ENCODE measurements at places on chromosomes 4 and X.
A peak's percentile ranks its signal among the peaks of the same experiment; 100 is the strongest.

DNA sequence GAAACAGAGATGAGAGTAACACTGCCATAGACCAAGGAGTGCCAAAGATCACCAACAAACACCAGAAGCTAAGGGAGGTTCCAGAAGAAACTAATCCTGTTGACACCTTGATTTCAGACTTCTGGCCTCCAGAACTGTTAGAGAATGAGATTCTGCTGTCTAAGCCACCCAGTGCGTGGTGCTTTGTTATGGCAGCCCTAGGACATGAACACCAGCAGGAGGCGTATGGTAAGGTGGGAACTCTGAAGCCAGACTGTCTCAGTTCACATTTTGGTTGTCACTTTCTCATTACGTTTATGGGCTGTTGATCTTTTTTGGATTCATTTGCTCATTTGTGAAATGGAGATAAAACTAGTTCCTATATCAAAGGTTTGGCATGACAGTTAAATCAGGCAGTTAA is 142.9 kb downstream of the DCHS2 start:
- DNase-seq, result no peak

DNA sequence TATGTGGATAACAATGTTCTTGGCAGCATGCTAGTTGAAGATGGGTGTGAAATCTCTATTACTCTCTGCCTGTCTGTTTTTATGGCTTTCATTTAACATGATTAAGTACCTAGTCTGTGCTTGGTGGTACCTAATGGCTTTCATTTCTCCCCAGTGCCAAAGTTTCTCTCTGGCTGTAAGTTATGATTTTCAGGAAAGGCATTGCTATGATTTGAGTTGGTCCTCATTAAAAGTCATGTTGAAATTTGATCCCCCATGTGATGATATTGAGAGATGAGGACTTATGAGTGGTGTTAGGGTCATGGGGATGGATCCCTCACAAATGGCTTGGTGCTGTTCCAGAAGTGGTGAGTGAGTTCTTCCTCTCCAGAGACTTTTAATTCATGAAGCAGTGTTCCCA is 162.4 kb upstream of the IL15 start:
- DNase-seq, result no peak

GRCh38 chr4:184817494-184818215 is 8.1 kb downstream of the ACSL1 start:
- DNase-seq, result no peak

DNA sequence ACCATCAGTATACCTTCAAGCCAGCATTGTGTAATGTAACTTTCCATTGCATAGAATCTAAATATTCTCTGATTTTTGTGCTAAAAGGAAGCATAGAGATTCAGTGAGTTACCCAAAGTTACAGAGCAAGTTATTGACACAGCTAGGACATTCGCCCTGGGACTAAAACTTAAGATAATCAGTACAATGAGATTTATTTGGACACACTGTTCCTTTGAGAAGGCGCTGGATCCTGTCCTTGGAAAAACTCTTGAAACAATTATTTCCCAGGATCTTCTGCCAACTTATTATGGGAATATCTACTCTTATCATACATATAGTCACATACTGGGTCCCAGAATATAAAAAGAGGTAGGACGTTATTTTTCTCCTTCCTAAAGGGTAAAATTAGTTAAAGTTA is 392.0 kb downstream of the UBE2NL start:
- no peak for DNase-seq

DNA sequence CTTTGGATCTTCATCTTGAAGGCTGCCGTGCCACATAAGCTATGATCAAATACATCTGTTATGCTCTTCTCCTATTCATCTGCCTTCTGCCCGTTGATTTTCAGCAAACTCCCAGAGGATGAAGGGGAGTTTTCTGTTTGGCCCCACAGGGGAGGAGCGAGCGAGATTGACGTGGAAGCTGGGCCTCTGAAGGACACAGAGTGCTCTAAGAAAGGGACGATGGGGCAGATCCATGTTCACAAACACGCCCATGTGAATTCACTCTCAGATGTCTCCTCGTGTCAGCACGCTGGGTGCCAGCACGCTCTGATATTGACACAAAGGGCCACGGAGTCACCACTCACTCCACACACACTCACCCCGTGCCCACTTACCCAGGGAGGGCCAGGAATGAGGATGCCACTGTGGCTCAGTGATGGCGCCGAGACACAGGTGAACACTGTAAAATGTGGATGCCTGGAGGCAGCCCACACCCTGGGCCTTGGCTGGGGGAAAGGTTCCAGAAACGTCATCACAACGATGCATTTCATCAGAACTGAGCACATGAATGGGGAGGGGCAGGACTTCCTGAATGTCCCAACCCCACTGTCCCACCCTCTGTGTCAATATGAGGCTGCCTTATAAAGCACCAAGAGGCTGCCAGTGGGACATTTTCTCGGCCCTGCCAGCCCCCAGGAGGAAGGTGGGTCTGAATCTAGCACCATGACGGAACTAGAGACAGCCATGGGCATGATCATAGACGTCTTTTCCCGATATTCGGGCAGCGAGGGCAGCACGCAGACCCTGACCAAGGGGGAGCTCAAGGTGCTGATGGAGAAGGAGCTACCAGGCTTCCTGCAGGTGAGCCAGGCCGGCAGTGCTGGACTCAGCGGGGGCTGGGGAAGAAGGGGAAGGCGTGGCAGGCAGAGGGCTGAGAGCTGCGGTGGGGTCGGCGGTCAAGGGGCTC is at the start of gene S100P:
Gene S100P, plus strand, starts transcription at position 648 of the 946 bp plus-strand sequence. Its CDS starts 55 bp downstream, at position 703.
- no peak for DNase-seq

DNA sequence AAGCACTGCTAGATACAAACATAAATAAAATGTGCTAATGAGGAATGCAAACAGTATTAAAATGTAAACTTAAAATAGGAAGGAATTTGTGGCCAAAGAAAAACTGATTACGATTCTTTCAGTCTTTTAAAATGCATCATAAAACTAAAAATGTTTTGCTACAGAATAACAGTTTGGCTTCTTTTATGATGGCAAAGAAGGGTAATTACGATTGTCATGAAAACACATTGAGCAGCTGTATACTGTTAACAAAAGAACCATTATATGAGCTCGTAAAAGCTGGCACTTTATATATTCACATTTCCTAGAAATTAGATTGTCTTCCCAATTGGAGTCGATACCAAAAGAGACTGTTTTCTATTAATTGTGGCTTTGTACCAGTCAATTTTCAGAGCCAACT is 290.4 kb downstream of the NR3C2 start:
- no peak for DNase-seq

GRCh38 chrX:146934256-146934655 is 119.7 kb upstream of the CXorf51A start:
- no peak for DNase-seq

DNA sequence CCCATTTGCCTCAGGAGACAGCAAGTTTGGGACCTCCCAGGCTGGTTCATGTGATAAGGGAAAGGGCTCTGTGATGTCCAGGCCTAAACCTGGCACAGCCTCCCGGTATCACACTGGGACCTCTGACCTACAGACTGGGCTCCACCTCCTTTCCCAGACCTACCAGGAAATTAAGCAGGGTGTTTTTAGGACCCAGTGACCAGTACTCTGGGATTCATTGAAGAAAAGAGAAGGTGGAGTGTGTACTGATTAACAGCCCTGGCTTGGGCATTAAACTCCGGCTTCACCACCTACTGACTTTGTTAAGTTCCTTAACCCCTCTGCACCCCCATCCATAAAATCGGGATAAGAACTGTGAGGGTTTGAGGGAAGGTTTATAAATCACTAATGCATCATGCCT is 28.6 kb downstream of the ASB9 start:
- no peak for DNase-seq

- no peak for DNase-seq
Measured at GRCh38 chr4:151218343-151218742, 58.6 kb upstream of the PRSS48 start.

- DNase-seq, result no peak
Measured at GRCh38 chr4:174204164-174204831, 79.2 kb downstream of the FBXO8 start.

- DNase-seq, result no peak
Measured at GRCh38 chr4:27178061-27178460, 317.4 kb downstream of the STIM2 start.

- DNase-seq, result no peak
Measured at GRCh38 chr4:158762553-158762952, 6.3 kb upstream of the FNIP2 start.

- no peak for DNase-seq
Measured at GRCh38 chrX:56029188-56029587, 203.0 kb upstream of the KLF8 start.

DNA sequence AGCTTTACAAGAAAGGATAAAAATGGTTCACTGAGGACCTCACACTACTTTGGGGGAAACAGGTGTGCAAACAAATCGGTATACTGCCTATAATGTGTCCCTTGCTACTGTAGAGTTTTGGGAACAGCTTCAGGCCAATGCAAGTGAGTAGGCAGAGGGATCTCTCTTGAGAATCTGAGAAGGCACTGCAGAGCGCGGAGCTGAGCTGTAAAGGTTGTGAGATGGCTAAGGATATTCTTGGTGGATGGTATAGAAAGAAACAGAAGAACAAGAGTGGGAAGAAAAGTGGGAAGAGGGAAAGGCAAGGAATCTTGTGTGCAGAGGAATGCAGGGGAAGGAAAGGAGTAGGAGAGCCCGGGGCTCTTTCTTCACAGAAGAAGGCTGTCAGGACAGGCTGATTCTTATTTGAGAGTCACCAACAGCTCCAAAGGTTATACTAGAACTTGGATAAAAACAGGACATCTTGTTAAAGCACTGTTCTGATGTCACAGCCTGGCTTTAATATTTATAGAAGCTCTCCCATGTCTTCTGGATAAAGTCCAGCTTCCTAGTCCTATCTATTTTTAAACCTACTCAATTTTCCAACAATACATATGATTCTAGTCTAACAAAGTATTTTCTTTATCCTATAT is 985.6 kb upstream of the HS3ST1 start:
- no peak for DNase-seq

DNA sequence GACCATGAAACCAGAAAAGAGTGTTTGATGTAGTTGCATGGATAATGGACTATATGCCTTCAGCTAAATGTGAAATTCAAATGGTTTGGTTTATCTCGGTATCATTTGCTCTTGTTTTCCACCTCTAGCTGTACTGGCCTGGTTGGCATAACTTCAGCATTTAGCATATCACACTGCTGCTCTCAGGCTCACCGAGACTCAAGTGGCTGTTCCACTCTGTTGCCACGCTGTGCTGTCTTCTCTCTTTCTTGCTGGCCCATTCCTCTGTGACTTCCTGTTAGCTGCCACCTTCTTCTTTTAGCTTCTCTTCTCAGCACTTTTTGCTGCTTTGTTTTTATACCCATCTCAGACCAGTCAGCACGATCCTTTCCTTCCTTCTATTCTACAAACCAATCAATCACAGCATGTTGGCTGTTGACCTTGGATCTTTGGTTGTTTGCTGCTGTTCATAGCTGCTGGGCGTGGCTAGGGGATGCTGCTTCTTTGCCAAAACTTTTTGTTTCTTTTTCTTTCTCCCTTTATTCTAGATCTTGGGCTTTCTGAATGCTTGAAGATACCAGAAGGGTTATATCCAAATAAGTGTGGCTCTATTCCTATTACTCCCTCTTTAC is 24.0 kb downstream of the INTS6L start:
- no peak for DNase-seq

DNA sequence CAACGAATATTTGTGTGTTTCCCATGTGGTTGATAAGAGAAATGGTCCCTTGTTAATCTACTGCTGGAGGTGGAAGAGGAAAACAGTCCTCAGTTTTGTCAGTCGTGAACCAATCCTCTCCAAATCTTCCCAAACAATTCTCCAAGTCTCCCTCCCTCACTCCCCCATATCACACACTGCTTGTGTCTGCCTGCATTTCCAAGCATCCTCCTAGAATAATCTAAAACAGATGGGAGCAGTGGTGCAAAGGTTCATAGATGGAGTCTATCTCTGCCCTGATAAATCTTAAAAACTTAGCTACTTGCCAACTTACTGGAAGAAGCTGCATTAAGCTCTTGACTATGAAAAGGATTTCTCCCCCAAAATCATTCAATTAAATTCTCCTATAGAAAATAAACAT is 43.7 kb upstream of the SH3KBP1 start:
- no peak for DNase-seq

- DNase-seq, result no peak
Measured at GRCh38 chr4:99893839-99894160, 427 bp downstream of the LAMTOR3 start.

- no peak for DNase-seq
Measured at GRCh38 chr4:10305816-10306215, 151.4 kb downstream of the ZNF518B start.

DNA sequence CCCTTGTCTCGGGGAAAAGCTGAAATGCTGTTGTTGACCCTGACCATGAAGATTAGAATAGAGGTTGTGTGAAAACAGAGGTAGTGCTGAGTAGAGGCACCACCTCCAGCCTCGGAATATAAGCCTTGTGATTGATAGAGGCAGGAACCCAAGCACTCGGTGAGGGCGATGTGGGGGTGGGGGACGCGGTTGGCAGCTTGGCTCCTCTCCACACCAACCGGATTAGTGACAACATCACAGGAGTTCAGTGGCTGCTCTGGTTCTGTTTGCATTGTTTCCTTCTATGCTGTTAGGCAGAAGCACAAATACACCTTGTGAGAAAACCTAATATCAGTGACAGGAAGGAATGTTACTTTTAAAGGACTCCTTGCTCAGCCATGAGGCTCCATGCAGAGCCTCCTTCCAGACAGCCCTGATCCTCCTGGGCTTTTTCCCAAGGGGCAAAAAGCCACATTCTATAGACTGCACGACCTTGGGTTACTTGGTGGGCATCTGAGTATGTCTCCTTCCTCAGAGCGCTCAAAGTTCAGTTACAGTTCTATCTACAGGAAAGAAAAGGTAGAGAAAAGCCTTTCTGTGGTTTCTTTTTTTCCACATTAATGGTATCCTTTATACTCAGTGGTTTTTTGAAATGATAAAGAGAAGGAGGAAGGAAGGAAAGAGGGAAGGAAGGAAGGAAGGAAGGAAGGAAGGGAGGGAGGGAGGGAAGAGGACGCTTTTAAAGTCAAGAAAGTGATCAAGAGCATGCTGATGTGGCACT is 150.4 kb upstream of the NOCT start:
- no peak for DNase-seq

GRCh38 chrX:2538031-2538757 is 37.4 kb upstream of the DHRSX start:
- no peak for DNase-seq

GRCh38 chr4:94649381-94650133 is 108.2 kb upstream of the BMPR1B start:
- DNase-seq, result no peak

- DNase-seq, result no peak
Measured at GRCh38 chr4:54626113-54626512, 31.6 kb upstream of the KIT start.

GRCh38 chrX:17247144-17247543 is 127.9 kb upstream of the NHS start:
- no peak for DNase-seq

DNA sequence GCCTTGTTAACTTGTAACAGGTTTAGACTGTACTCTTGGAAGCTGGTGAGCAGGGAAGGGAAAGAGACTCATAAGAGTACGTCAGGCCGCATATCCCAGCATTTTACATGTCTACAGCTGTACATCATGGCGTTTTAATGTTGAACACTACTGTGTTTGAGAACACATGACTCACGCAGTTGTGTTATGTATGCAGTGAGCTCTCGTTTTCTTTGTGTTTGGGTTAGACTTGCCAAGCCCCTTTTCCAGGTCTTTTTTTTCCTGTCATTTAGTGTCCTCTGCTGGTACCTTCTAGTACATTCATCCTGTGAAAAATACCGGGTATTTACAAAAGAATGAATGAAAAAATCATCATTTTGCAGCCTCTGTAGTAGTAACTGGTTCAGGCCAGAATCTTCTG is 35.3 kb downstream of the SMS start:
- no peak for DNase-seq

GRCh38 chr4:163251204-163251603 is 81.2 kb downstream of the NPY1R start:
- DNase-seq, result peak; percentile 5

- DNase-seq, result no peak
Measured at GRCh38 chr4:161604516-161605300, 559.1 kb downstream of the FSTL5 start.
